ENCODE measurements at places on chromosomes 1 and 21.

DNA sequence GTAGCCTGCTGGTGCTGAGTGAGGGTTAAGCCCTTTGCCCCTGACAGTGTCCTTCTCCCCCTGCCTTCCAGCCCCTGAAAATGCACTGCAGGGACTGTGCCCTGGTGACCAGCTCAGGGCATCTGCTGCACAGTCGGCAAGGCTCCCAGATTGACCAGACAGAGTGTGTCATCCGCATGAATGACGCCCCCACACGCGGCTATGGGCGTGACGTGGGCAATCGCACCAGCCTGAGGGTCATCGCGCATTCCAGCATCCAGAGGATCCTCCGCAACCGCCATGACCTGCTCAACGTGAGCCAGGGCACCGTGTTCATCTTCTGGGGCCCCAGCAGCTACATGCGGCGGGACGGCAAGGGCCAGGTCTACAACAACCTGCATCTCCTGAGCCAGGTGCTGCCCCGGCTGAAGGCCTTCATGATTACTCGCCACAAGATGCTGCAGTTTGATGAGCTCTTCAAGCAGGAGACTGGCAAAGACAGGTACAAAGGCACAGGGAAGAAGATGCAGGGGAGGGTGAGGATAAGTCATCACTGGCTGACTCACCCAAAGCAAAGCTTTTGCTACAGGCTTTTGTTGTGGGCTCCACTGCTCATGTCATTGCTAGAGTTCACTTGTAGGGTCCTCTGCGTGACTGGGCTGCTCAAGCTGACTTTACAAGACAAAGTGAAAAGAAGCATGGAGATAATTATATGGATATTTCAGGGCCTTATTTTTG is 174.9 kb downstream of the PIGK start:
- DNase-seq = no peak

DNA sequence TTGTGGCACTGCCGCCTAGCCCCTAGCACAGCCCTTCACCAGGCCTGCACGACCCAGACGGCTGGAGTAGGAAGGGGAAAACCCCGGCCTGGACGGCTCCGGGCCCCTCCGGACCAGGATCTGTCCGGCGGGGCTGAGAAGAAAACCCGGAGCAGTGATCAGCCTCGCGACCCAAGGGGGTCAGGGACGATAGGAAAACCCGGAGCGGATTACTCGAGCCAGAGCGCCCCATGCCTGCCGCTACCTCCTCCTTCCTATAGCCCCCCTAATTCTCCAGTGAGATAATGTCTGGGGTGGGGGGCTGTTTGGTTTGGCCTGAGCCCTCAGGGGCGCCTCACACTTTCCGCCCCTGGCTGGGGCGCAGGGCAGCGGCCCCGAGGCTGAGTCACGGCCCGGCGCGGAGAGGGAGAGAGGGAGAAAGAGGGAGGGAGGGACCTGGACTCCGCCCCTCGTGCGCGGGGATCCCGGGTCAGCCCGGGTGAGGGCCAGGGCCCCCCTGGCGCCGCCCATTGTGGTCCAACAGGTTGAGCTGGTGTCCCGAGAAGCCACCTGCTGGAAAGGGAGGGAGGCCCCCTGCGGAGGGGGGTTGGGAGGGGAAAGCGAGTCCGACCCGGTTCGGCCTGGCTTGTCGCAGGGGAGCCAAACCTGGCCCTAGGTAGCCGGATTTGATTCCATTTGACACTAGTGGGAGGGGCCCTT is 1.7 kb upstream of the ZBTB7B start:
- DNase-seq = peak; percentile 48

GRCh38 chr1:183251959-183252450 is 65.9 kb downstream of the LAMC2 start:
- DNase-seq = no peak

GRCh38 chr1:38210895-38211177 is 164.2 kb upstream of the POU3F1 start:
- DNase-seq = no peak

- DNase-seq = no peak
Measured at GRCh38 chr1:223831755-223832636, 13.8 kb downstream of the TP53BP2 start.

GRCh38 chr1:226482196-226482595 is 66.4 kb upstream of the STUM start:
- no peak for DNase-seq

GRCh38 chr1:58925247-58925646 is 141.4 kb upstream of the JUN start:
- DNase-seq = no peak

- DNase-seq = no peak
Measured at GRCh38 chr1:175737451-175737850, 5.9 kb downstream of the TNR start.
